ENCODE measurements at places on chromosomes 4 and X. TPM values are rescaled to one million over a fixed set of nuclear protein-coding genes. Genes with fewer than 3 reads are reported as not detected.

DNA sequence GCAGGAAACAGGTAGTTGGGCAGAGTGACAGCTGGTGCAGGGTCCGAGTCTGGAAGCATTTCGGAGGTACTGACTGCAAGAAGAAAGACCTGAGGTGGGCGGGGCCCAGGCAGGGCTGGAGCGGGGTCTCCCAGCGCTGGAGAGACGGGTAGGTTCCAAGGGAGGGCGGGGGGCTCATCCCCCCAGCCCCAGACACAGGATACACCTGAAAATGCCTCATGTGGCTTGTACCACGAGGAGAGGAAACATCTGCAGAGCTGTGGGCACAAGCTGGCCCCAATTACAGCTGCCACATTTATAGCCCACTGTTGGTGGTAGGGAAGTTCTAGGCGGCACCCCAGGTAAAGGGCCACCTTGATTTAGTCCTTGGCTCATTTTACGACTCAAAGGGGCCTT, 38.0 kb downstream of the ELF4 start:
- no peaks in the 10 kb centered on the region for H3K4me1 ChIP-seq
- no peaks in the 10 kb centered on the region for H3K27me3 ChIP-seq
- H3K4me3 ChIP-seq: no peak overlapping the region
- H3K36me3 ChIP-seq: no peaks in the 10 kb centered on the region

The FAM47A gene
- not detected for total RNA-seq

GRCh38 chr4:146237092-146237491, 22.8 kb downstream of the REELD1 start:
- no peak overlapping the region for H3K4me3 ChIP-seq
- H3K27me3 ChIP-seq: no peaks in the 10 kb centered on the region
- no peak for DNase-seq
- H3K4me1 ChIP-seq: peaks cover 11% of the 10 kb centered on the region

The HNRNPD gene
- total RNA-seq: 57.5 TPM

GRCh38 chr4:99029852-99030251, 34.3 kb downstream of the METAP1 start:
- H3K4me3 ChIP-seq: no peak overlapping the region
- H3K4me1 ChIP-seq: no peaks in the 10 kb centered on the region
- no peak for DNase-seq
- H3K36me3 ChIP-seq: no peaks in the 10 kb centered on the region
- H3K27me3 ChIP-seq: no peaks in the 10 kb centered on the region

The NRK gene
- total RNA-seq: 22.9 TPM

DNA sequence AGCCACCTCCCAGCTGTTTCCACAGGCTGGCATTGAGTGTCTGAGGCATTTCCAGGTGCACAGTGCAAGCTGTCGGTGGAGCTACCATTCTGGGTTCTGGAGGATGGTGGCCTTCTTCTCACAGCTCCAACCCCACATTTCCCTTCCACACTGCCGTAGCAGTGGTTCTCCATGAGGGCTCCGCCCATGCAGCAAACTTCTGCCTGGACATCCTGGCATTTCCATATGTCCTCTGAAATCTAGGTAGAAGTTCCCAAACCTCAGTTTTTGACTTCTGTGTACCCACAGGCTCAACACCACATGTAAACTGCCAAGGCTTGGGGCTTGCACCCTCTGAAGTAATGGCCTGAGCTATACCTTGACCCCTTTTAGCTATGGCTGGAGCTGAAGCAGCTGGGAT, 10.3 kb upstream of the FRMPD4 start:
- no peaks in the 10 kb centered on the region for H3K36me3 ChIP-seq
- H3K4me3 ChIP-seq: no peak overlapping the region
- no peak overlapping the region for H3K27ac ChIP-seq
- H3K27me3 ChIP-seq: peaks cover 6% of the 10 kb centered on the region
- no peak for DNase-seq
- no peaks in the 10 kb centered on the region for H3K4me1 ChIP-seq

The TMEM31 gene
- total RNA-seq: 0.34 TPM

The SYTL4 gene
- total RNA-seq: 8.3 TPM

GRCh38 chr4:126718136-126718535, 914.6 kb upstream of the INTU start:
- H3K36me3 ChIP-seq: no peaks in the 10 kb centered on the region
- no peaks in the 10 kb centered on the region for H3K27me3 ChIP-seq
- H3K4me3 ChIP-seq: no peak overlapping the region
- no peak for DNase-seq
- no peak overlapping the region for H3K27ac ChIP-seq
- no peaks in the 10 kb centered on the region for H3K4me1 ChIP-seq

GRCh38 chrX:40073439-40074054, 24.2 kb downstream of the BCOR start:
- H3K4me1 ChIP-seq: no peaks in the 10 kb centered on the region
- H3K27me3 ChIP-seq: no peaks in the 10 kb centered on the region
- no peaks in the 10 kb centered on the region for H3K36me3 ChIP-seq

DNA sequence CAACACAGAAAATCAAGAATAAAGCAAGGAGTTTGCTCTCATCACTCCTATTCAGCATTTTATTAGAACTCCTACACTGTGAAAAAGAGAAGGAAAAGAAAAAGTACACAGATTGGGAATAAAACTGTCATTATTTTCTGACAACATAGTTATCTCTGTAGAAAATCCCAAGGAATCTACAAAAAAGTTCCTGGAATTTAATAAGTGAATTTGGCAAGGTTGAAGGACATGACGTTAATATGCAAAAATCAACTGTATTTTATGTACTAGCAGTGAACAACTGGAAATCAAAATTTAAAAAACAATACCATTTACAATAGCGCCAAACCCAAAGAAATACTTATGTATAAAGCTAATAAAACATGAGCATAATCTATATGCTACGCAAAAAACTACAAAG, 26.3 kb downstream of the CHIC2 start:
- H3K27ac ChIP-seq: no peak overlapping the region
- peaks cover 22% of the 10 kb centered on the region for H3K4me1 ChIP-seq
- H3K36me3 ChIP-seq: no peaks in the 10 kb centered on the region
- no peak overlapping the region for H3K4me3 ChIP-seq

The STK32B gene
- total RNA-seq: 6.8 TPM

- no peak overlapping the region for H3K4me3 ChIP-seq
- no peaks in the 10 kb centered on the region for H3K36me3 ChIP-seq
- H3K4me1 ChIP-seq: peaks cover 4% of the 10 kb centered on the region
- peak; percentile 45 for DNase-seq
- H3K27ac ChIP-seq: no peak overlapping the region
Measured at GRCh38 chr4:16259889-16260246, 33.6 kb upstream of the TAPT1 start.

All from adrenal gland (tissue), 19 donors.